ENCODE measurements at places on chromosomes 4 and X.
A peak's percentile ranks its signal among the peaks of the same experiment; 100 is the strongest.

DNA sequence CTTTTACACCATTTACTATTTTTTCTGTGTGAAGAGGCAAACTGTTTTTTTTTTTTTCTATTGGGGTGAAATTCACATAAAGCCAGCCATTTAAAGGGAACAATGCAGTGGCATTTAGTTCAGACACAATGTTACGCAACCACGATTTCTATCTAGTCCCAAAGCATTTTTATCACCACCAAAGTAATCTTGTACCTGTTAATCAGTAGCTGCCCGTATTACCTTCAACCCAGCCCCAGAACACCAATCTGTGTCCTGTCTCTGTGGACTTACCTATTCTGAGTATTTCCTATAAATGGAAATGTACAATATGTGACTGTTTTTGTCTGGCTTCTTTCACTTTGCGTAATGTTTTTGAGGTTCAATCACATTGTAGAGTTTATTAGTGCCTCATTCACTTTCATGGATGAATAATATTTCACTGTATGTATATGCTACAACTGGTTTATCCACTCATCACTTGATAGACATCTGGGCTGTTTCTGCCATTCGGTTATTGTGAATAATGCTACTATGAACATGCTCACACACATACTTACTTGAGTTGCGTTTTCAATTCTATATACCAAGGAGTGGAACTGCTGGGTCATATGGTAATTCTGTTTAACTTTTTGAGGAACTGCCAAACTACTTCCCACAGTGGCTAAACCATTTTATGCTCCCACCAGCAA is 116.2 kb downstream of the CDS1 start:
- DNase-seq: no peak

- no peak for DNase-seq
These were observed 153.6 kb downstream of the AFAP1 start for GRCh38 chr4:7786040-7786439.

- no peak for DNase-seq
These were observed 6.4 kb upstream of the COMMD8 start for GRCh38 chr4:47469951-47470350.

GRCh38 chrX:122248681-122249080 is 935.4 kb upstream of the GRIA3 start:
- DNase-seq: no peak

DNA sequence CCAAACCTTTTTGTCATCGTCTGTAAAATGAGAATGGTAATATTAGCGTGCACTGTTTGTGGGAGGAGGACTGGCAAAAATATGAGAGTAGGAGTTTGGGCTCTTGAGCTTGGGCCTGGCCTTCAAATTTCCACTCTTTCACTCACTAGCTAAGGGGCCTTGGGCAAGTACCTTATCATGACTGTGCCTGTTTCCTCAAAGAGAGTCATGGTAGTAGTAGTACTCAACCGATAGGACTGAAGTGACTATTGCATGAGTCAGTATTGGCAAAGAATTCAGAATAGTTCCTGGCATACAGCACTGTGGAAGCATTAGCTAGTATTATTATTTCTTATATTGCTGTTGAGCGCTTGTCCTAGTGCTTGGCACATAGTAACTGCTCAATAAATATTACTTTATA is 16.0 kb upstream of the RBM3 start:
- DNase-seq: no peak

GRCh38 chrX:10929747-10930146 is 181.4 kb upstream of the HCCS start:
- no peak for DNase-seq

DNA sequence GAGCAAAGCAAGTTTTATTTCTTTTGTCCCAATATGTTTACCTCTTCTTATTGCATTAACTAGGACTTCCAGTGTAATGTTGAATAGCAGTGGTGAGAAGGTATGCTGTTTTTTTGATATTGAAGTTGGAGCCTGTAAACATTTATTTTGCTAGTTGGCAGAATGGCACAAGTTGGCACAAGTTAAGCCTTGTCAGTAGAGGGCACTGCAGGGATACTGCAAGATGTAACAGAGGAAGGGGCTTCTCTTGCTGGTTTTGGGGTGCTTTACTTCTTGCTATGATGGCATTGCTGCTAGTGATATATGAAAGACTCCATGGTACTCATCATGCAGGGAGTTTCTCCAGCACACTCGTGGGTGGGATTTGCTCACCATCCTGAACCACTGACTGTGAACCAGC is 327.3 kb upstream of the ARX start:
- DNase-seq: no peak

DNA sequence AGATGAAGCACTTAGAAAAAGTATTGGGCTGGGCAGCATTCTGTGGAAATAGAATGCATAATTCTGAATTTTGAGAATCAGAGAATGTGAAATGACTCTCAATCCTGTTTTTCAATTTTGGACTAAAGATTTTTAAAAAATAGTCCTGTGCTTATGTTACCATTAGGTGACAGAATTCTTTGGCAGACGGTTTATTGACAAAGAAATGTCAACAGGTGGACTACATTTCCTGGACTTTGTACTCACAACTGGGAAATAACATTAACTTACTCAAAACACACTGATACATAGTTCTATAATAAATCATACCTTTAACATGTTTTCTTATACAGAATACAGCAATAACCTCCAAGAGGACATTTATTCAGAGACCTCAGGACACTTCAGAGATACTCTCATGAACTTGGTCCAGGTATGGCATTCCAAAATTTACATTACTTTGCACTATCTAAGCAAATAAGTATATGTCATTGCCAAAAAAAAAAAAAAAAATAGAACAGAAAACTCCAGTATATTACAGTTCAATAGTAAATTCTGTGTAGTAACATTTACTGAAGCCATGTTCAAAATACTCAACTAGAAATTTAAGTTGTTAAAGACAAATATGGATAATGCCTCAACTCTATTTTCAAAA is 72.7 kb downstream of the ANXA10 start:
- no peak for DNase-seq

DNA sequence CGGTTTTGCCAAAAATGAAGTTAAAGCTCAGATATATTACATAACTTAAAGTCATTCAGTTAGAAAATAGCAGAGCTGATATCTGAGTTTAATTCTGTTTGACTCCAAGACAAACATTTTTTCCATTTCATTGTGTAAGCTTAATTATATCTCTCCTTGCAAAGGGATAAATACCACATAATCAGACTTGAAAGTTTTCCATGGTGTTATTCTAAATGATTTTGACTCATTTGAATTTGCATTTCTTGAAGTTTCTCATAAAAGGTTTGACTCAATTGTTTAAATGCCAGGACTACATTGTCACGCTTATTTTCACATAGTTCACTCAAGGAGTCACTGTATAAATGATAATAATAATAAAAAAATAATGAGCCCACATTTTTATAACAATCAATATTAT is 39.4 kb upstream of the DDX60 start:
- no peak for DNase-seq

- DNase-seq: no peak
These were observed 250.4 kb downstream of the PRDM5 start for GRCh38 chr4:120672076-120672475.

DNA sequence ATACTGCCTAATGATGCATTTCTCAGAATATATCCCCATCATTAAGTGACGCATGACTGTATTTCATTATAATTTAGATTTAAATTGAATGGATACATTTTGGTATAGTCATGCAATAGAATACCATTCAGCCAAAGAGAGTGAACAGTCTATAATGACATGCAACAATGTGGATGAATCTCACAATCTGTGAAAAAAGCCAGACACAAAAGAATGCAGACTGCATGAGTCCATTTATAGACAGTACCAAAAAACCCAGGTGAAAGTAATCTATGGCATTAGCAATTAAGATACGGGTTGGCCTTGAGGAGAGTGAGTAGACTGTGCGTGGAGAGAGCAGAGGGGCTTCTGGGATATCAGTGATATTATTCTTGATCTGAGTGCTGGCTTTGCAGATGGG is 239.7 kb upstream of the PGRMC2 start:
- DNase-seq: no peak

- peak; percentile 75 for DNase-seq
These were observed 19.3 kb downstream of the JAKMIP1 start for GRCh38 chr4:6180841-6181631.

DNA sequence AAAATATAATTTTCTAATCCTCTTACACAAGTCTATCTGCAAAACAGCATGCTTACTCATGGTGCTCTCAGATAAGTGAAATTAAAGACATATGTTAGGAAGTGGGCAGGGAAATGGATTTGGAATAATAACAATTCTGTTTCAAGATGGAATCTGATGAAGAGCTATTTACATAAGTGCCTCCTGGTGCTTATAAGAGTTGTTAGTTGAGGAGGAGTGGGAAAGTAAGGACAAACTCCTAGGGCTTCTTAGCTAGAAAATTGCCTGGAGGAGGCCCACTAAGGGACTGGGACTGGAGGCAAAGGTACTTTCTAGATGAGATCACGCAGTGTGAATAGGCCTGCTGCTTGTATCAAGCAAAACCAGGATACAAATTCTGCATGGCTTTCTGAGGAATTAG is 939.8 kb downstream of the GLUD2 start:
- DNase-seq: no peak

DNA sequence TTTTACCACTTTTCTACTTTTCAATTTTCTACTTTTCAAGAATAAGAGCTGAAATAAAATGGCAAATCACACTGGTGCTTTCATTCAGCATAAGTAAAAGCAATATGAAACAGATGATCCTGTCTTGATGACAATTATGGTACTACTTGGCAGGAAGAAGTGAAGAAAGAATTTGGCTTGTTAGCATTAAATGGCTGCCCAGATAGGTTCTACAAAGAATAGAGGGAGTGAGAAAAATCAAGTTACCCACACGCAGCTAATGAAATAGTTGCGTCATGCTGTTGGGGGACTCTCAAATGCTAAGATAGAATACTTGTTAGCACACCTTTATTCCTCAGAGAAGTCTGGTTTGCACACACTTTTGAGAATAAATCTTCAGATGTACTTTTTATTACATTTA is 12.5 kb upstream of the LCORL start:
- DNase-seq: no peak

- DNase-seq: no peak
These were observed 526.4 kb upstream of the PRKX start for GRCh38 chrX:4239650-4240540.

DNA sequence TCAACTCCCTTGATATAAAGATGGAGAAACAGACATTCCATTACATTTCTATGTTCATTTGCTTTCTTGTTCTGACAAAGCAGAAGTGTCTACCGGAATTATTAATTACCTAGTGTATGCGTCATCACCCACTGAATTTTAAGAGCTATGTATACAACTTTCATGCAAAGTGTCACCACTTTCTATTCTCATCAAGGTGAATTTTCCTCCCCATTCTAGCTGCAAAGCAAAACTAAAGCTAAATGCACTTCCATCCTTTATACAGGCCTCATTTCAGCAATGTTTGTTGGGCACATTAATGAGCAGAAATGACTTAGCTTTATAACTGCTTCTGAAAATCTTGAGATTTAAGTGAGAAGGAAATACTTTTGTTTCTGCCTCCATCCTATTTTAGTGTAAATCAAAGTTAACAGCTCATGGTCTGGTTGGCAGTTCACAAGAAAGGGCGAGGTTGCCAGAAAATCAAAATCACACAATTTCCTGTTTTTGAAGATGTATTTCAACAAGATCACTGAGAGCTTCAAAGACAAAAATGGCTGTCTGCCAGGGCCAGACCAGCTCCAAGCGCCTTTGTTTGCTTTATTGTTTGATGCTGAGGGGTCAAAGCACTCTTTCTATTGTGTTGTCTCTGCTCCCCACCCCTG is 7.2 kb upstream of the FAM9C start:
- no peak for DNase-seq

- no peak for DNase-seq
These were observed 192.2 kb downstream of the COMMD8 start for GRCh38 chr4:47271291-47271690.

DNA sequence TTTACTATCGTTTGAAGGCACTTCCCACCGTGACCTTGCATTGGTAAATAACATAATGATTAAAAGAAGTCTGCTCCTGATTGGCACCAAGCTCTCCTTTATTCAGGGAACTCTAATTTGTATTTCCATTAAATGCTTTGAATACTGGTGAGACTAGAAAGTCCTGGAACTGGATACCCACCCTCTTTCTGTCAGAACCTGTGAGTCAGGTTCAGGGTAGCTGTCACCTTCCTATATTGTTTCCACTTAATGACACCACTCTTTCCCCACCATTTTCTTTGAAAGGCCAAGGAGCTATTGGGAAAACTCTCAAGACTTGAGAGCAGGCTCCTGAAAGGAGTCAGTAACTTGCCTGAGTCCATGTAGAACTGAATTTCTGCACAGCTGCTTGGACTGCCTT is 55.9 kb upstream of the RASSF6 start:
- DNase-seq: no peak

DNA sequence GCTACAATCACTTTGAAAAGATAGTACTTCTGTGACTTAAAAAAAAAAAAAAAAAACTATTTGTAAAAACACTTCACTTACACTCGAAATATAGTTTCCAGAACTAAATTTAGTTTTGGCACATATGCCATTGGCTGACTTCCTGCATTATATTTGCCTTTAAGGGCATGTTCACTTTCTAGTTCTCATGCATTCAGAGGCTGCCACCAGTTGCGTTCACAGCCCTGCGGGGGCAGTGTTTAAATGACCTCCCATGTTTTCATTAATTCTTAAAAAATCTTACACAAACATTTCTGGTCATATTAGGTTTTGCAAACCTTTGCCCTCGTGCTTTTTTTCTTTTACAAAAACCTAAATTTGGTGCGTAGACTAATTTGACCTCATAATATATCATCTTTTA is 12.4 kb upstream of the ARHGAP6 start:
- DNase-seq: no peak

DNA sequence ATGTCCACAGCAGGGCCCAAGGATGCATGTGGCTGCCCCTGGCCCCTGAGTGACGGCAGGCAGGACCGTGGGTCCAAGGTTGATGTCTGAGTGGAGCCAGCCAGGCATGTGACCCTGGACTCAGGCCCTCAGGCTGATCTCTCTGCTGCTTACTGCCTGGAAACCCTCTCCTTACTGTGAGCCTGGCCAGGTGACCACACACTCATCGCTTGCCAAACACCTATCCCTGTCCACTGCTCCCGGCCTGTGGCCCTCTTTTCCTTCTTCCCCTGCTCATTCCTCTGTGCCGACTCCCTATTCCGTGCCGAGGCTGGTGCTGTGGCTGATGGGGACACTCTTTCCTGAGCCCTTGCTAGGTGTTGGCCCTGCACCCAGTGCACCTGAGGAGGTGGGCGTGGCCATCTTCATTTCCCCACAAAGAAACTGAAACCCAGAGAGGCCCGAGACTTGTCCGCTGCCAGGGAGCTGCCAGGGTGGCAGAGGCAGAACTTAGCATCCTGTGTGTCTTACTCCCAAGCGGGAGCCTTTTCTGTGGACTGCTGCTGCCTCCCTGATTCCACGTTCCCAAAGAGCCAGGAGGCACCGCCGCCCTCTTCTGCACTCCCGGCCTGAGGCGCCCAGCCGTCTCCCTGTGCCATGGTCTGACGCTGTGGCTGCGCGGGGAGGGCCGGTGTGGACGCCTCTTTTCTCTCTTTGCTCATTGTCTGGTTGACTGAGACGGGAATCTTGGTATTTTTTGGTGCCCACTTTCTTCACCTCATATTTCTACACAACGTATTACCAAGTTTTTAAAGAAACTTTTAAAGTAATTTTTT is 11.2 kb upstream of the RNF4 start:
- DNase-seq: no peak

All from stimulated activated CD4-positive, alpha-beta T cell treated with anti-CD3 and anti-CD28 coated beads, Interleukin-4, amount 100 ng/mL, for 24 hours (primary cell).